ENCODE measurements at places on chromosomes 6 and 20.

DNA sequence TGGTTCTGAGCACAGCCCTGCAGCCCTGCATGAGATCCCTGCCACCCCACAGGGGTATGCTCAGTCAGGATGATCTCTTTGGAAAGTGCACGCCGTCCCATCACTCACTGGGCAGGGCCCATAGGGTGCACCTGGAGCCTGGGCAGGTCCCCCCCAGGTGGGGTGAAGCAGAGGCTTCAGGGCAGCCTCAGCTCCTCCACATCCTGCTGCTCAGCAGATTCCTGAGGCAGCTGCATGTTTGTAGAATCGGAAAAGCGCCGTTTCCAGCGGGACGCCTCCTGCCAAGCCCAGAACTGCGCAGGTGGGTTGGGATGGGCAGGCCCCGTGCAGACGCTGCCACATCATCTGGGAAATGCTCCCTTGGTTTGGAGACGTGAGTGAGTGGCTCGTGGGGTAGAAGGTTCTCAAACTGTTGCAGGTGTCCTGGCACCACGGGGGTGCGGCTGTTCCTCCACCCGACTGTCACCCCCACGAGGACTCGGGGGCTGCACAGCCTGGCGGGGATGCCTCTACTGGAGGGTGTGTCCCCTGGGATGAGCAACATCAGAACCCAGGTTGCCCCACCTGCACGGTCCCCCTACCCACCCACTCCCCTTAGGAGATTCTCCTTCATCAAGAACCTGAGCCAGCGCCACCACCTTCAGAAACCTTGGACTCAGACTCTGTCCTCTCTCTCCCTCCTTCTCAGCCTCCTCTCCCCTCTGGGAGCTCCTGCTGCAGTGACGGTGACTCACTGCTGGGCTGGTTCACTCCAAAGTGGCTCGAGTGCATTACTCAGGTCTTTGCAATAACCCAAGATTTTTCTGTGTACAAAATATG, 334.1 kb downstream of the TAF4 start:
- no peak for DNase-seq

DNA sequence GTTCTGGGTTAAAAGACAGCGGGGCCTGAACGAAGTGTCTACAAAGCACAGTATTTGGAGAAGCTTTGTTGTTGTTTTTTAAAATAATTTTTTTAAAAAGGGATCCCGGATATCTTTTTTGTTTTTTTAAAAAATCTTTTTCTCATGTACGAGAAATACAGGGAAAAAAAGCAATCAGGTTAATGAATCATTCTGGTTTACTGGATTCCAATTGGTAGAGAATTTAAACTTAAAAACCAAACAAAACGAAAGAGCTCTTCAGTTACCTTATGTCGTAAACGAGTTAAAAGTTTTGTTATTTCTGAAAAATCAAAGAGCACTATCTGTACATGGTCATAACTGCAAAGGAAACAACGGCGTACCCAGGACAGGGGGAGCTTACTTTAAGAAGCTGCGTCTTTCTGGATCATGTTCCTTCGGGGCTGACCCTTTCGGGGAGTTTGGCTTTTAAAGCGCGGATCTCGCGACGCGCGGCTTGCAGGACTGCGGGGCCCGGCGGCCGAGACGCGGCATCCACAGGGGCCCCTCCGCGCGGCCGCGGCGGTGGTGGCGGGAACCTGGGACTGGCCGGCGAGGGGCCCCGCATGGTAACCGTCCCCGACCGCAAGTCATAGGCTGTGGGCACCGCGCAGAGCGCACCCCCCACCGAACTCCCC, 927 bp downstream of the IL20RA start:
- DNase-seq, result no peak

- no peak for DNase-seq
Measured at GRCh38 chr20:50762435-50763220, 31.2 kb downstream of the PARD6B start.

DNA sequence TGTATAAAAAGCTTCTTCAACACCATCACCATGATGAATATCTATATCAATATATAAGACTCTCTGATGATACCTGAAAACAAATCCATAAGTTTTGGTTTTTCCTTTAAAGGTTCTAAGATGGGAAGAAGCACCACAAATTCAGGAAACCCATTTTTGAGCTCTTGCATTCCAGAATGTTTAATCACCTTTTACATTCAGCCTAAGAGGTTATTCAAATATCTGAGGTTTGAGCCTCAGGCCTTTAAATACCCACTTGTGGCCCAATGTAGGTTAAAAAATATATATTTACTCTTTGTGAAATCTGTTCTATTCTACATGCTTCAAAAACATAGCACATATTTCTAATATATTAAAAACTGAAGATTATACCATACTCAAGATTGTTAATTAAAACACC, 17.6 kb downstream of the HDAC2 start:
- no peak for DNase-seq

- no peak for DNase-seq
Measured at GRCh38 chr6:54768494-54768893, 78.1 kb upstream of the FAM83B start.
